ENCODE measurements at places on chromosomes 3 and 15.

DNA sequence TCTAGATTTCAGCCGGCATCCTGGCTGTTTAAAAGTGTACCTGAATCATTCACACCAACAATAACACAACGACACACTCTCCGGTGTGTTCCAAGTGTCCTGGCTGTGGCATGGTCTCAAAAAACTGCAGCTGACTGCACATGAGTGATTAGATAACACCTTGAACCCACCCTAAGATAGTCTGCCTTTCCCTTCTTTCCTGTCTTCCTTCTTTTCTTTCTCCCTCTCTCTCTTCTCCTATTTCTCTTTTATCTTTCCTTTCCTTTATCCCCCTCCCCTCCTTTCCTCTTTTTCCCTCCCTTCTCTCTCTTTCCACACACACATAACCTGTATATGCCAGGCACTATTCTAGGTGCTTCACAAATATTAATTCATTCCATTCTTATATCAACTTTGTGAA lies 1.2 kb upstream of the FAH start:
- DNase-seq: no peak

DNA sequence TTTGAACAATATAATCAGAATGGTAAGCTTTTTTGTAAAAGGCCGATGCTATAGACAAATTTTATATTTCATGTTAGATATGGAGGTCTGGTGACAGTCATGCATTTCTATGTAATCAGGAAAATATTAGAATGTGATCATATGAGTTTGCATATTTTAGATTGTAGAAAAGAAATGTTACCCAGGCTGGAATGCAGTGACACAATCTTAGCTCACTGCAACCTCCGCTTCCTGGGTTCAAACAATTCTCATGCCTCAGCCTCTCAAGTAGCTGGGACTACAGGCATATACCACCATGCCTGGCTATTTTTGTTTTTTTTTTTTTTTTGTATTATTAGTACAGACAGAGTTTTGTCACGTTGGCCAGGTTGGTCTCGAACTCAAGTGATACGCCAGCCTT lies 152.0 kb downstream of the LMLN start:
- no peak for DNase-seq

DNA sequence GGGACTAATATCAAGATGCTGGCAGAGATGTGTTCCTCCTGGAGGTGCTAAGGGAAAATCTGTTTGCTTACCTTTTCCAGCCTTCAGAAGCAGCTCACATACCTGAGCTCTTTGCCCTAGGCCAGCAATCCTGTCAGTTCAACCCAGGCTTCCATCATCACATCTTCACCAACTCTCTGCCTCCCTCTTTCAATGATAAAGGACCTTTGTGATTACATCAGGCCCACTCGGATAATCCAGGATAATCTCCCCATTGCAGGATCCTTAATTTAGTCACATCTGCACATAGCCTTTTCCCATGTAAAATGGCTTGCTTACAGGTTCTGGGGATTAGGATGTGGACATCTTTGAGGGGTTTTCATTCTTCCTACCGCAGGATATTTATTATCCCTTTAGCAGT lies 58.3 kb downstream of the NSUN3 start:
- DNase-seq: no peak

GRCh38 chr3:64459711-64460110 lies 228.1 kb downstream of the ADAMTS9 start:
- no peak for DNase-seq

DNA sequence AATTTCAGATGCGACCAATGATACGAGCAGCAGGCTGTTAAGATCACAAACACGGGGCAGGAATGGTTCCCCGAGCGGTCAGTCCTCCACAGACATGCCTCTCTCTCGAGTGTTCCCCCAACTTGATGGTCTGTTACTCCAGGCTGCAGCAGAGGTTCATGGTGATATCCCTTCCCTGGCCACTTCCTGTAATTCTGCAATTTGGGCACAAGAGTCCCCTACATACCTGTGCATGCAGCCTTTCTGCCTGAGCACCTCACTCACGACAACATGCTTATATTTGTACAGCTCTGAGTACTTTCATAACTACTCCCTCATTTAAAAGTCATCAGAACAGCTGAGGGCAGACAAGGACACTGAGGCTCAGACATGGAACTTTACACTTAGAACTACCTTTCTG lies 408.1 kb upstream of the NR2F2 start:
- DNase-seq: no peak

- no peak for DNase-seq
These were observed 519.7 kb upstream of the RGMA start for GRCh38 chr15:93608643-93609148.

- DNase-seq: no peak
These were observed 470.9 kb upstream of the ARL6 start for GRCh38 chr3:97293596-97294131.

- no peak for DNase-seq
These were observed 46.9 kb upstream of the NEDD4 start for GRCh38 chr15:56040081-56041035.
